ENCODE measurements at places on chromosomes 2 and 18. TPM values are rescaled to one million over a fixed set of nuclear protein-coding genes. Genes with fewer than 3 reads are reported as not detected.

Gene IFIH1
- 5.6 TPM for total RNA-seq

Gene LOXL3
- total RNA-seq, result 9.5 TPM

Gene UGT1A4
- total RNA-seq, result not detected

GRCh38 chr2:1546901-1547300 is 133.6 kb downstream of the TPO start:
- DNase-seq, result no peak

- DNase-seq, result no peak
Observed at GRCh38 chr18:50797142-50797541, 22.7 kb downstream of the MRO start.

Gene FIGN
- 9.8 TPM for total RNA-seq

- DNase-seq, result no peak
Observed at GRCh38 chr2:140288726-140289125, 1508.5 kb upstream of the NXPH2 start.

Gene KLHL41
- total RNA-seq, result 3.5 TPM

GRCh38 chr2:39216346-39217191 is 27.2 kb downstream of the CDKL4 start:
- no peak for DNase-seq

DNA sequence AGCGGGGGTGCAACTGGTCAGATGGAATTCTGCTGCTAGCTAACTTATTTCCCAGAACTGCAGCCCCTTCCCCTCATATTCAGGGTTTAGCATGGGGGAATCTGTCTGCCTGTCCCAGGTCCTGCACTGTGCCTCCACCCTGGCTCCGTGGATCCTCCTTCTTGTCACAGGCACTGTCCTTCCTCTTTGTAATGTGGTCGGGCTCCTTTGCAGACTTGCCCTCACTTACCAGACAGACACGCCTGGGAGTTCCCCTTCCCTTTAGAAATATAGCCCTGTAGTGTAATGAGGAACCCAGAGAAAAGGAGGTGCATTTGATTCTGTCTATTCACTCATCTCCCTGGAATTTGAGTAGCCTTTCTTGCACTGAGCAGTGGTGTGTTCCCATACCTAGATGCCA is 108.7 kb downstream of the TRIM43 start:
- DNase-seq, result no peak

Gene CNPPD1
- total RNA-seq, result 56.2 TPM

Gene RSAD2
- total RNA-seq, result 14.7 TPM

DNA sequence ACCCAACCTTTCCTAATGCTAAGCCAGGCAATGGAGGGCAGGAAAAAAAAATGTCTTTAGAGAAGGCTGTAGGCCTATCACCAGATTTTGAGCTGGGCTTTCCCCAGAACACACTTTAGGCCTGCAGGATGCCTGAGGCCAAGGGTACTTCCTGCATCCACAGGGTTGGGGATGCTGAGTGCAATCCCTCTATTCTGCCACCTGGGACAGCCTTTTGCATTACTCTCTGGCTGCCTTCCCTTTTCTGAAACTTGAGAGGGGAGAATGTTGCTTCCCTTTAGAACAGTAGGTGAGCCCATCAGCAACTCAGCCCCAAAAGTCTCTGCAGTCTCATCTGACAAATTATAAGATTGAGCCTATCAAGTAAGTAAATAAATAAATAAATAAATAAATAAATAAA is 195.2 kb downstream of the SLC8A1 start:
- no peak for DNase-seq

GRCh38 chr2:107801498-107801897 is 25.2 kb upstream of the RGPD4 start:
- no peak for DNase-seq

- no peak for DNase-seq
Observed at GRCh38 chr2:163637871-163638270, 97.9 kb downstream of the FIGN start.

GRCh38 chr2:127735537-127736399 is 34.5 kb downstream of the SFT2D3 start:
- no peak for DNase-seq

Gene CHST9
- not detected for total RNA-seq

GRCh38 chr18:48687346-48688042 is 148.7 kb downstream of the CTIF start:
- DNase-seq, result no peak

DNA sequence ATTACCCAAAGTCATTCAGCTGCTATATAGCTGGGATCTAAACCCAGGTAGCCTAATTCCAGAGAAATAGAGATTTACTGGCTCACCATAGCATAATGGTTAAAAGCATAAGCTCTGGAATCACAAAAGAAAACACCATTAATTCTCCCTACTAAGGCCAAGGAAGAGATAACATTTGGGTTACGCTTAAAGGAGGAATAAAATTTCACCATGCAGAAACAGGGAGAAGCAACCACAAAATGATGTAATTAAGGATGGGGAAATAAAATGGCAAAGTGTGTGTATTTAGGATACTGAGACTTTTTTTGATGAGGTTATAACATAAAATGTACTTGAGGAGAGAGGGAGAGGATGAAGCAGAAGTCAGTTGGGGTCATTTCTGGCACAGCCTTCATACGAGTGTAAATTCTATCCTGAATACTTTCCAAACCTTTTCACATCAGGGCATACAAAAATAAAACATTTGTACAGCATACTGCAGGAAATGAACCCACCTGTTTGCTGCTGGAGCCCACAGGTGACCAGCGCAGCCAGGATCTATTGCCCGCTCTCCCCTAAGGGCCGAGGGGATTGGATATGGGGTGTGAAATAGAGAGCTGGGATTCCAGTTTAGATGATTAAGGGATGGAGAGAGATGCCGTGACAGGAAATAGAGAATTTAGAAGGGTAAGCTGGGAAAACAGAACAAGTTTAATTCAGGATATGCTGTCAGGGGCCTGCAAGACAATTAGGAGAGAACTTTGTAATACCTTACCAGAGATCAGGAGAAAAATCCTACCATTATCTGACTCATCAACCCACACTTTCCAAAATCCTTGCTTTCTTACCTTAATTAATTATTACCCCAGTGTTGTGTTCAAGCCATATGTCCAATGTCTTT is 43.8 kb upstream of the SERTAD2 start:
- no peak for DNase-seq

- DNase-seq, result no peak
Observed at GRCh38 chr18:31830686-31831085, 70.0 kb upstream of the SLC25A52 start.

DNA sequence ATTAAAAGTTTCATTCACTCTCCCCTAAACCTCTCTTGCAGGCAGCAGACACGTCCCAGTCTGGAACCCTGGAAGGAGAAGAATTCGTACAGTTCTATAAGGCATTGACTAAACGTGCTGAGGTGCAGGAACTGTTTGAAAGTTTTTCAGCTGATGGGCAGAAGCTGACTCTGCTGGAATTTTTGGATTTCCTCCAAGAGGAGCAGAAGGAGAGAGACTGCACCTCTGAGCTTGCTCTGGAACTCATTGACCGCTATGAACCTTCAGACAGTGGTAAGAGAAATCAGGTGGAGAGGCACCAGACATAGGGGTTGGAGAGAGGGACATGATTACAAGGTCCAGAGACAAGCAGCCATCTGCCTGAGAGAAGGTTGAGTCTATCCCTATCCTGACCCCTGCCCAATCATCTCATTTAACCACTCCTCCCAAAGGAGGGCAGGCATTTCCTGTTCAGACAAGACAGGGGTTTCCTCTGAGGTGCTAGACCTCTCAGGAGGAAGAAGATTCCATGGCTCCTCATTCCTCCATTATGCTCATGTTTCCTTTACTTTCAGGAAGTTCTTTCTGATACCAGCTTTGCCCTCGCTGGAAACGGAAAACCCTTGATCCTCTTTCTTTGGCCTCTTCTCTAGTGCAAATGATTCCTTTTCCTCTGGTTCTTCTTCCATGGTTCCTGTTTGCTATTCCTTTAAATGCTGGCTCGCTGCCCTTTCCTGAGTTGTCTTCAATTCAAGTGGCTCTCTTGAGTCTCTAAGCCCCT is 15.1 kb downstream of the PLCD4 start:
- DNase-seq, result no peak

Gene SIX2
- total RNA-seq, result not detected

DNA sequence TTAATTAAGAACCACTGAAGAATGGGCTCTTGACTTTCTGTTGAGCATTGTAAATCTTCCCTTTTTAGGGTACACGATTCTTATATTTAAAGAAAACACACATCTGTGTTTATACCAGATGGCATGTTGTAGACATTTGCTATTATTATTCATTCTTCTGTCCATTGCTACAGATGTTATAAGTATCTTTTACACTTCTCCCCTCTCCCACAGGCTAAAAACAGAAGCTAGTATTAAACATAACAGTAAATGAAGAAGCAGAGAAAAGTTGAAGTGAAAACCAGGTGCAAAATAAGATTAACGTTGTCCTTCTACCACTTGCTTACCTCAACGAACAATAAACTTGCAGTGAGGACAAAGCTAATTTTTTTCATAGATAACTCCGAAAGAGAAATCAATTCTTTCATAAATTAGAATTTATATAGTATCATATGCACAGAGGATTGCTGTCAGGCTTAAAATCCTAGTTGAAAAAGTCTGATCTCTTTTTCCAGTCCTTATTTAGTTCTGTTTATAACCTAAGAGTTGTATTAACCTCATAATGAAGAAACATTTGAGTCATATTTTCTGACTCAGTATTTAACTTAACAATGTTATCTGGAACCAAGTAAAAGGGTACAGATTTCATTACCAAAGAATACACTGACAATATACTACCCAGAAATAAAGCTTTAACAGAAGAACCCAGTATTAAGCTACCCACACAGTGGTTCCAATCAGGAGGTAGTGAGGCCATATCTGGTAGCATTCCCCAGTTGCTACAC is 16.4 kb upstream of the ZNF385B start:
- DNase-seq, result no peak

GRCh38 chr2:69017080-69017479 is 4.1 kb downstream of the ANTXR1 start:
- no peak for DNase-seq

DNA sequence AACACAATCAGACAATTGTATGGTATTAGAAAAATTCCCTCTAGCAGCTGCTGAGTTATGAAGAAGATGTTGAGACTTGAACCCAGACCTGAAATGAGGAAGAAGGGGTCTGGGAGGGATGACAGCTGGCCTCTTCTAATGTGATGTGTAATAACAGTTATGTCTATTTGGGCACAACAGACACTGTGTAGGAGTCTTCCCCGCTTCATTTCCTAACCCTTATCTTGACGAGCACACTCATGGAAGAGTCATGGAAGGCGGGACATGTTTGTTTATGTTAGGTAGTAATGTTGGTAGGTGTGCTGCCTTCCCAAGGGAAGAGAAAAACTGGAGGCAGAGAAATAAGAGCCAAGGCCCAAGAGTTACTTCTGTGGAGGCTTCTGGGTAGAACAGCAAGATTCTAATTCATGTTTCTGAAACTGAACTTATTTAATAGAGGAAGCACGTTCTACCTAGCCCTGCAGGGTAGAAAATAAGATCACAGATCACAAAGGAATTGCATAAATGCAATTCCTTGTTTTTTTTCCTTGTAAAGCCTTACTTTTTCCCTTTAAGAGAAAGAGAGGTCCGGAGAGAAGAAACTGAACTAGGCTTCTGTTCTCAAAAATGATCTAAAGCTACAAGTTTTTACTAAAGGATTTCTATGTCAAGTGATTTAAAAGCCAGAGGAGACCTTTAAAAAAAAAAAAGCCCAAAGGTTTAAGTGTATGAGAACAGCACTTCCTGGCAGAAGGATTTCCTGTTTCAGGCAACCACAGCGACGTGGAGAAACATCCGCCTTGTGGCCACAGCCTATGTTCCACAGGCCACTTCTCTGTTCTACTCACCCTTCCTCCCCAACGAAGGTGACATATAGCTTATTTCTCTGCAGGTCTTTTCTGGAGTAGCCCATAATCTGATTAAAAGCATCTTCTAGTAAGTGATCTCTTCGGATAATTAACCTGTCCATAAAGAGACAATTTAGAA is 68.5 kb upstream of the STK17B start:
- peak; percentile 42 for DNase-seq
